ENCODE measurements at places on chromosomes 16 and 17.

DNA sequence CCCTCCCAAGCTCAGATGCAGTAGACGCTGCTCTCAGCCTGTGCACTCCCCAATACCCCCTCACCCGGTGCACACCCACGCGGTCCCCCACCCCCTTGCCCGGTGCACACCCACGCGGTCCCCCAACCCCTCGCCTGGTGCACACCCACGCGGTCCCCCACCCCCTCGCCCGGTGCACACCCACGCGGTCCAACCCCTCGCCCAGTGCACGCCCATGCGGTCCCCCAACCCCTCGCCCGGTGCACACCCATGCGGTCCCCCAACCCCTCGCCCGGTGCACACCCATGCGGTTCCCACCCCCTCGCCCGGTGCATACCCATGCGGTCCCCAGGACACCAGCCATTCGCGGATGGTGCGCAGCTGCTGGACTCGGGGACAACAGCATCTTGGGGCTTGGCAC lies 19.9 kb upstream of the CYTH1 start:
- DNase-seq: no peak

DNA sequence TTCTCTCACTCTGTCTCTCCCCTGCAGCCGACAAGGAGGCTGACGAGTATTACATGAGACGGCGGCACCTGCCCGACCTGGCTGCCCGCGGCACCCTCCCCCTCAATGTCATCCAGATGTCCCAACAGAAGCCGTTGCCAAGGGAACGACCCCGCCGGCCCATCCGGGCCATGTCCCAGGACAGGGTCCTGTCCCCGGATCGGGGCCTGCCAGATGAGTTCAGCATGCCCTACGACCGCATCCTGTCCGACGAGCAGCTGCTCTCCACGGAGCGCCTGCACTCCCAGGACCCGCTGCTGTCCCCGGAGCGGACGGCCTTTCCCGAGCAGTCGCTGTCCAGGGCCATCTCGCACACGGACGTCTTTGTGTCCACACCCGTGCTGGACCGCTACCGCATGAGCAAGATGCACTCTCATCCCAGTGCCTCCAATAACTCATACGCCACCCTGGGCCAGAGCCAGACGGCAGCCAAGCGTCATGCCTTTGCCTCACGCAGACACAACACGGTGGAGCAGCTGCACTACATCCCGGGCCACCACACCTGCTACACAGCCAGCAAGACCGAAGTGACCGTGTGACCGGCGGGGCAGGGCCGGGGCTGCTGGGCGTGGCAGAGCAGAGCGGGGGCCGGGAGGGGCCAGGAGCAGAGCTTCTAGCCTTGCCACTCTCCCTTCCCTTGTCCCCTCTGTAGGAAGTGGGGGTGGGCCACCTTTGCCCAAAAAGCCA lies 40.4 kb upstream of the DNAH9 start:
- DNase-seq: no peak

GRCh38 chr16:31532896-31533295 lies 5.2 kb downstream of the AHSP start:
- DNase-seq: no peak

DNA sequence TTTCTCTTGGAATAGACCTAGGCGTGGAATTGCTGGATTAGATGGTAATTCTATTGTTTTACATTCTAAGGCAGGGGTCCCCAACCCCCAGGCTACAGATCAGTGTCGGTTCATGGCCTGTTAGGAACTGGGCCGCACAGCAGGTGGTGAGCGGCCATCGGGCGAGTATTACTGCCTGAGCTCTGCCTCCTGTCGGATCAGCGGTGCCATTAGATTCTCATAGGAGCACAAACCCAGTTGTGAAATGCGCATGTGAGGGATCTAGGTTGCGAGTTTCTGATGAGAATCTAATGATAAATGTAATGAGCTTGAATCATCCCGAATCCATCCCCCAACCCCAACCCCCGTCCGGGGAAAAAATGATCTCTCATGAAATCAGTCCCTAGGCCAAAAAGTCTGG lies 23.0 kb downstream of the NLRC5 start:
- DNase-seq: no peak

DNA sequence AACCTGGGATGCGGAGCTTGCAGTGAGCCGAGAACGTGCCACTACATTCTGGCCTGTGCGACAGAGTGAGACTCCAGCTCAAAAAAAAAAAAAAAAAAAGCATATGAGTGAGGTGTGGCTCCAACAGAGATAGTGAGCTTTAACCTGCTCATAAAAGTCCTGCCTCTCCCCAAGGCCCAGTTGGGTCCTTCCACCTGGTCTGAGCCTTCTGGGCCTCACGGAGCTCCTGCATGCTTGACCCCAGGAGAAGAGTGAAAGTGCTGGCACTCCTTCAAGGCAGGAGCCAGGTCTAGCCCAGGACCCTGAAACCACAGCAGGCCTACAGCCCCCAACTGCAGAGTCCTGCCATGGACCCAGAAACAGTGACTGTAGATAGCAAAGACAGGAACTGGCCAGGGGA lies 17.7 kb downstream of the HSD11B2 start:
- no peak for DNase-seq

DNA sequence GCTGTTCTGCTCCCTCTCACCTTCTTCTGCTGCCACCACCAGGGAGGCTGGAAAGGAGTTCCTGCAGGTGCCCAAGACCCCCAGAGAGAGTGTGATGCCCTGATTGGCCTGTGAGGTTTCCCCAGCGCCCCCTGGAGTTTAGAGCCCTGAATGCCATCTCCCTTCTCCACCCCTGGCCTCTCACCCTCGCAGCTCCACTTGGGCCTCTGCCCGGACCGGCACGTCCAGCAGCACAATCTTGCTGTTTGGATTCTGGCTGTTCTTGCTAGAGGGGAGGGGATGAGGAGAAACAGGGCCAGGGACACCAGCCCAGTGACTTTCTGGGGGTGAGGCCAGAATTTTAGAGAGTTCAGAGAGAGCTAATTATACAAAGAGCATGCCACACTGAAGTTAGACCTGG lies 12.5 kb upstream of the FAM171A2 start:
- DNase-seq: peak; percentile 58

GRCh38 chr16:11093572-11094074 lies 149.3 kb downstream of the CLEC16A start:
- no peak for DNase-seq
